Brain (organoid and tissue), 16 donors: ENCODE measurements at places on chromosomes 6 and 20. TPM values are rescaled to one million over a fixed set of nuclear protein-coding genes. Genes with fewer than 3 reads are reported as not detected.
A peak's percentile ranks its signal among the peaks of the same experiment; 100 is the strongest.

Gene UBE3D
- 7.9 TPM for polyA plus RNA-seq

Gene RFX6
- not detected for polyA plus RNA-seq

Gene TPMT
- polyA plus RNA-seq = 16.2 TPM

Gene CDH4
- 5.2 TPM for polyA plus RNA-seq

DNA sequence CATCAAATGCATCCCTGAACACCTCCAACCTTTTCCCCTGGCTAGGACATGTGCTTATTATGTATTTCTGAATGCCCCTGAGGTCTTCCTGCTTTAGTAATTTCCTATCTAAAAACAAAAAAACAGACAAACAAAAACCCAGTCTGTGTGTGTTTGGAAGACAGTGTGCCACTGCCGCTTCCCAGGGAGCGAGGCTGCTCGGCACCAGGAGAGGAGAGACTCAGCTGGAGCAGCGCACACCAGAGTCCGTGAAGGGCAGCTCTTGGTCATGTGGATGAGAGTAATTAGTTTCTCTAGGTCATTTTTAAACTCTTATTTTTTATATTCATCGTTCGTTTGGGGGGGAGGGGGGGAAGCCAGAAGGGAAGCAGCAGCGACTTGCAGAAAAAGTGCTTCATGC, 10.0 kb upstream of the ANKRD60 start:
- no peak for DNase-seq

DNA sequence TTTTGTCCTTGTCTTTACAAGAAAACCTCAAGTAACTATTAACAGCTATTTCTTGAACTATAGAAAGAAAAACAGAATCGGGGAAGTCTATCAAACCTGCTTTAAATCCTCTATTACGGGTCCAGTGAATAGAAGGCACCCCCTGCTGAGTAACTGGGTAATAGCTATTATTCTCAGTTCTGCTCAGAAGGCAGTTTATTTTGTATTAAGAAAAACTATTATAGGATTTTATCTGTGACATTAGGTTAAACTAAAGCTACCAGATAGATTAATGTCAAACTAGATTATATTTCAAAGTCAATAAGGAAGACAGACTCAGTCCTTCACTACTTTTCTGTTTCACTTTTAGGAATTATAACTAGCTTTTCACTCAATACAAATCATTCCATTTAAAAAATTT, 93.7 kb downstream of the DST start:
- DNase-seq = no peak

Gene CCM2L
- 6.7 TPM for polyA plus RNA-seq

Gene DZANK1
- polyA plus RNA-seq = 2.5 TPM

GRCh38 chr6:114892211-114892610, 549.4 kb upstream of the HS3ST5 start:
- DNase-seq = no peak

Gene SLC12A5
- polyA plus RNA-seq = 66.5 TPM

Gene SS18L1
- 39.8 TPM for polyA plus RNA-seq

GRCh38 chr6:163764565-163764964, 350.0 kb downstream of the QKI start:
- DNase-seq = no peak

GRCh38 chr6:89298680-89299465, 16.2 kb downstream of the GABRR2 start:
- peak; percentile 67 for DNase-seq

DNA sequence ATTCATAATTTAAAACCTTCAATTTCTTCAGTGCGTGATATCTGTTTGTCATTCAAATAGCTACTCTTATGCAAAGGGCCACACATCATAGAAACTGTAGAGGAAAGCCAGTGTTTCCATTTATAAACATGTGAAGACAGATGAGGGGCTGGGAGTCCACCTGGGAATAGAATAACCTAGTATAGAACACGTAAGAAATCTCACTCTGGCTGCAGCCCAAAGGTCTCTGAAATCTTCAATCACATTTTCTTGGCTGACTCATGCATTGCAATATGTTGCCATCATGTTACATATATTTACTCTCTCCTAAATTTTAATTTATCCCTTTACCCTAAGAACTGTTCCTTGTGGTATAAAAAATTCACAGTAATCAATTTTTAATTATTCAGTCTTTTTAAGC, 123.2 kb downstream of the ELOVL4 start:
- DNase-seq = no peak

DNA sequence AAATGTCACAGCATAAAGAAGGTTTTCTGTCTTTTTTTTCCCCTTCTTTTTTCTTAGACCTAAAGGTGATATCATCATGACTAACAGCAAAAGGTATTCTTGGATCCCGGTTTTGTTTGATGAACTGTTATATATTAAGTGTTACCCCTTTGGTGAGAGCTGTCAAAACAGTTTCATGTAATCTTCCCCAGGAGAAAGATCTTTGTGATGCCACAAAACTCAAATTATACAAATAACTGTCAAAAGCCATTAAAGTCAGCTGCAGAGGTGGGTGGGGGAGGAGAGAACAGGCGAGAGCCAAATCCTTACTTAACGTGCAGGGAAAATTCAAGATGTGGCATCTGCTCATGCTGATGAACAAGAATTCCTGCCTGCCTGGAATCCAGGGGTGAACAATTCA, 258.2 kb downstream of the BMP7 start:
- DNase-seq = no peak

Gene KCNQ5
- polyA plus RNA-seq = 2.0 TPM

Gene C6orf58
- not detected for polyA plus RNA-seq

- DNase-seq = no peak
Observed at GRCh38 chr6:147643341-147644200, 135.1 kb downstream of the SAMD5 start.

Gene SAPCD1
- polyA plus RNA-seq = 1.1 TPM

DNA sequence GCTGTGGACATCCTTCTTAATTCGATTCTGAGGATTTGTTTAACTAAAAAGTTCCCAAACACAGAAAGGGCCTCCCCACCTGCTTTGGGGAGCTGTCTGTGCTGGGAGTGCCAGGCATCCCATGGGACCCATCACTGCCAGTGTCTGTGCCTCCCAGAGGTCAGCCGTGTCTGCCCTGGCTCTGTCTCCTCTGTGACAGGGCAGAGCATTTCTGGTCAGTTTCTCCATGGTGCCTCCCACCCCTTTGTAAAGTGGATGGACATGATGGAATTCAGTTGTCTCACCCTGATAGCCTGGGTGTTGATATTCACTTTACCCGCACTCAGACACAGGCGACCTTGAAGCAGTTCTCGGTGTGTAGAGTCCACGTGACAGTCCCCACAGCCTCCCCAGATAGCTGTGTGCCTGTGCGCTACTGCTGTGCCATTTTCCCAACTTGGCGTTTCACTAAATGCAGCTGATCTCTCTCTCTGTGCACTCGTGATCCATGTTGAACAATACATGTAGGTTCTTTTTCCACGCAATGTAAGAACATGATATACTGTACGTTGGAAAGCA, 70.5 kb downstream of the CDS2 start:
- DNase-seq = no peak

DNA sequence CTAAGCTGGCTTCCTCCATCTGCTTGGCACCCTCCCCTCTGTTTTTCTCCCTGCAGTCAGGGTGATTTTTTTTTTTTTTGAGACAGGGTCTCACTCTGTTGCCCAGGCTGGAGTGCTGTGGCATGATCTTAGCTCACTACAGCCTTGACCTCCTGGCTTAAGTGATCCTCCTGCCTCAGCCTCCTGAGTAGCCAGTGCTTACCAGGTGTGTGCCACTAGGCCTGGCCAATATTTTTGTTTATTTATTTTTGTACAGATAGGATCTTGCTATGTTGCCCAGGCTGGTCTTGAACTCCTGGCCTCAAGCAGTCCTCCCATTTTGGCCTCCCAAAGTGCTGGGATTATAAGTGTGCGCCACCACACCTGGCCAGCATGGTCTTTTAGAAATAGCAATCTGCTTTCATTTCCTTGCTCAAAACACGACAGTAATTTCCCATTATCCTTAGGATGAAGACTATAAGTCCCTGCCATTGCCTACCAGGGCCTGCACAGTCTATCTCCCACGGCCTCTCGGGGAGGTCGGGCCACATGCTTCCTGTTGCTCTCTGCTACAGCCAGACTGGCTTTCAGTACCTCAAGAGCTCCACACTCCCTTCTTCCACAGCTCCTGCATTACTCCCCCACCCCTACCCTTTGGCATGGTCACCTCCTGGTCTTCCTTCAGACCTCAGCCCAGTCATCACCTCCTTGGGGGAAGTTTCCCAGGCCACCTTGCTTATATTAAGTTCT, 11.1 kb upstream of the CD164 start:
- no peak for DNase-seq

Gene IL17F
- polyA plus RNA-seq = not detected

DNA sequence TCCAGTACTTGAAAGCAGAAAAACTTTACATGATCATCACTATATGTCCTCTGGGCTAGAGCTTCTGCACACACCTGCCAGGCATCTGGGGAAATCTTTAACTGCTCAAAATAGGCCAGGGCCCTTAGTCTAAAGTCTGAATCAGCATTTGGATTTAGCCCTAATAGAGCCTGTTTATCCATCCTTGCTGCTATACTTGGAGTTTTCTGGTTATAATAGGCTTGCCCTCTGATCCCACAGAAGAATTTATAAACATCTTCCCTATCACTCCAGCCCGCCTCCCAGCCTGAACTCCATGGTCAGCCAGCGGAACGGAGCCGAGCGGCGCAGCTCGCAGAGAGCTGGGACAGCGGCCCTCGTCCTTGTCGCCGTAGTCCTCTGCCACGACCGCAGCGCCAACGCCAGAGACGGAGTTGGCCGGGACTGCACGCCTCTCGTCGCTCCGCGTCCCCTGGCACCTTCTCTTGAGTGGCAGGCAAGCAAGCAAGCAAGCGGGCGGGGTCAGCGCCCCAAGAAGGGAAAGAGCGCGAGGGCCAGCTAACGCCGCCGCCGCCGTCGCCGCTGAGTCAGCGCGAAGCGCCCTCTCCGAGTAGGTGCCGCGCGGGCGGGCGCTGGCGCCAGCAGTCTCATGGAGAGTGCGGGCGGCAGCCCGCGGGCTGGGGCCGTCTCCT, 25.4 kb upstream of the ASIP start:
- DNase-seq = peak; percentile 67

DNA sequence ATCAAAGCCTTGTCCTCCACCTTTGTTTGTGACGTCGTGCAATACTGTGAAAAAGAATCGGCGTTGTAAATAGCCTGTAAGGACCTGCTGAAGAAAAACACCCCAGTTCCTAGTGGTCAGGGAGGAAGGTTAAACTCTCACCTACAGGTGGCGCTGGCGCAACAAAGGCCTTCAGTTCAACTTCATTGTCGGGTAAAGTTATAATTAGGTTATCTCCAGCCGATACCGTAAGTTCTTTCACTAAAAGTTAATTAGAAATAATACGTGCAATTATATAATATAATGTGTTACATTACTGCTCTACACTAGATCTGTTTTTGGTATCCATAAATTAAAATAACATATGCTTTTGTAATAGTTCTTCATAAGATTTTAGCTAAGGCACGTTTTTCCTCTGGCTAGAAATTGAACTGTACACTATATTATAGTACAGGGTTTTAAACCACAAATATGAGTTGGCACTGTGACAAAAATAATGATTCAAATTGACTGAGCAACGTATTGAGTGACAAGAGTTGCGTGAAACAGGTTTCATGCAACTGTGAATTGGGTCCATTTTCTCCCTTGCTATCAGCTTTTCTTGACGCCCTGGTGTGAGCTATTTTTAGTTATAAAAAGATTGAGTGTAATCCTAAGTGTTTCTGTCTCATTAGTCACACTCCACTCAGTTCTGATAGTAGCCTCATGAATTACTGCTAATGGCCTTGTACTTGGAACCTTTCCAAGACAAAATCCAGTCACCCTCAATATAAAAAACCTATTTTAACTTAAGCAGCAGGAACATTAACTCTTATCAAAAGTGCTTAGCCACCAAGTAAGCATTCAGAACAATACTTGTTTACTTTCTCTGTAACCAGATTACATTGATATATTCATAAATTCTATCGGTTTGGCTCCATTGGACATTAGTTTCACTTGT, 62.3 kb downstream of the KIAA0319 start:
- DNase-seq = peak; percentile 77

GRCh38 chr6:158767709-158768108, 51.5 kb downstream of the EZR start:
- no peak for DNase-seq

- DNase-seq = no peak
Observed at GRCh38 chr6:133817460-133818047, 71.4 kb upstream of the TCF21 start.

Gene AKAP12
- 76.5 TPM for polyA plus RNA-seq

DNA sequence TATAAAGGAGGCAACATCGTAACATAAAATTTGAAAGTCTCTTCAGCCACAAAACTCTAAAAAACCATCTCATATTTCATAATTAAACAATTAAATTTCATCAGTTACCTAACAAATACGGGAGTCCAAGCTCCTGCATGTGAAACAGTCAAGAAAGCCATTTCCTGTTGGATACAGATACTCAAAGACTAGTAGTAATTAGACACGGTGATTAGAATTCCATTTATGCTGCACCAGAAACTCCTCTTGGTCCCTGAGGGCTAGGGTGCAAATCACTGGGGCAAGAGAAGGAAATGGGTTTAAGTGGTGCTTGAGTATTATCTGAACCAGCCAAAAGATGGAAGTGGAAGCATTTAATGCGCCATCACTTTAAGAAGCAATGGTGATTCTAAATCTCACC, 27.4 kb downstream of the TRAM2 start:
- DNase-seq = no peak

Gene CRISP3
- polyA plus RNA-seq = not detected

DNA sequence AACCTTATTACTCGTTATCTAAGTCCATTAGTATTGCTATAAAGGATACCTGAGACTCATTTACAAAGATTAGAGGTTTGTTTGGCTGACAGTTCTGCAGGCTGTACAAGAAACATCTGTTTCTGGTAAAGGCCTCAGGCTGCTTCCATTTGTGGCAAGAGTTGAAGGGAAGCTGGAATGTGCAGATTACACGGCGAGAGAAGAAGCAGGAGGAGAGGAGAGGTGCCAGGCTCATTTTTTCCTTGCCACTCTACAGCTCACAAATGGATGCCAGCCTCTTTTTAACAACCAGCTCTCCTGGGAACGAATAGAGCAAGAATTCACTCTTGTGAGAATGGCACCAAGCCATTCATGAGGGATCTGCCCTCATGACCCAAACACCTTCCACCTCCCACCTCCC, 14.7 kb downstream of the CAP2 start:
- no peak for DNase-seq

DNA sequence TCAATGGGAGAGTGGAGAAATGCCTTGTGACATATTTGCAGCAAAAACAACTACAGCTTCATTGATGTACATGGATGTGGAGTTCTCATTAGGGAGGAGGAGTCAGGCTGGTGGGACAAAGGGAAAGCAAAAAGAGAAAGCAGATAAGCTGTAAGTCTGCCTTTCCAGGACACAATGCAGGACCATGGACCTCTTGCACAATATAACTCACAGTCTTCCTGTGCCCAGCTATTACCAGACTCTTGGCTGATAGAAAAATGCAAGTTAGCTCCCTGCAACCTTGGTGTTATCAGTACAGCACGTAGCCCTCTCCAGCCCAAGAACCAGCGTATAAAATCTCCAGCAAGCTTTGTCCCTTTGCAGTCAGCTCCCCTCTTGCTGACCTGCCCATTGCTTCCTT, 232.3 kb downstream of the NFATC2 start:
- no peak for DNase-seq

- no peak for DNase-seq
Observed at GRCh38 chr6:41922154-41922553, 855 bp downstream of the BYSL start.
